ENCODE measurements at places on chromosomes 13 and 19. TPM values are rescaled to one million over a fixed set of nuclear protein-coding genes. Genes with fewer than 3 reads are reported as not detected.

- no peaks in the 10 kb centered on the region for H3K36me3 ChIP-seq
- H3K27me3 ChIP-seq: no peaks in the 10 kb centered on the region
- no peak overlapping the region for H3K27ac ChIP-seq
These were observed 19.2 kb downstream of the TMEM272 start for GRCh38 chr13:51825681-51826254.

The NPHS1 gene
- not detected for total RNA-seq

GRCh38 chr13:110409581-110409992 lies 102.5 kb downstream of the COL4A2 start:
- no peaks in the 10 kb centered on the region for H3K27me3 ChIP-seq
- DNase-seq: no peak
- no peaks in the 10 kb centered on the region for H3K4me1 ChIP-seq

The FBN3 gene
- 5.2 TPM for total RNA-seq

The PTGIR gene
- total RNA-seq: 2.2 TPM

- no peaks in the 10 kb centered on the region for H3K27me3 ChIP-seq
- no peaks in the 10 kb centered on the region for H3K36me3 ChIP-seq
- DNase-seq: no peak
- H3K4me3 ChIP-seq: no peak overlapping the region
- H3K27ac ChIP-seq: no peak overlapping the region
- H3K4me1 ChIP-seq: no peaks in the 10 kb centered on the region
These were observed 9.6 kb upstream of the KL start for GRCh38 chr13:33006638-33007037.

DNA sequence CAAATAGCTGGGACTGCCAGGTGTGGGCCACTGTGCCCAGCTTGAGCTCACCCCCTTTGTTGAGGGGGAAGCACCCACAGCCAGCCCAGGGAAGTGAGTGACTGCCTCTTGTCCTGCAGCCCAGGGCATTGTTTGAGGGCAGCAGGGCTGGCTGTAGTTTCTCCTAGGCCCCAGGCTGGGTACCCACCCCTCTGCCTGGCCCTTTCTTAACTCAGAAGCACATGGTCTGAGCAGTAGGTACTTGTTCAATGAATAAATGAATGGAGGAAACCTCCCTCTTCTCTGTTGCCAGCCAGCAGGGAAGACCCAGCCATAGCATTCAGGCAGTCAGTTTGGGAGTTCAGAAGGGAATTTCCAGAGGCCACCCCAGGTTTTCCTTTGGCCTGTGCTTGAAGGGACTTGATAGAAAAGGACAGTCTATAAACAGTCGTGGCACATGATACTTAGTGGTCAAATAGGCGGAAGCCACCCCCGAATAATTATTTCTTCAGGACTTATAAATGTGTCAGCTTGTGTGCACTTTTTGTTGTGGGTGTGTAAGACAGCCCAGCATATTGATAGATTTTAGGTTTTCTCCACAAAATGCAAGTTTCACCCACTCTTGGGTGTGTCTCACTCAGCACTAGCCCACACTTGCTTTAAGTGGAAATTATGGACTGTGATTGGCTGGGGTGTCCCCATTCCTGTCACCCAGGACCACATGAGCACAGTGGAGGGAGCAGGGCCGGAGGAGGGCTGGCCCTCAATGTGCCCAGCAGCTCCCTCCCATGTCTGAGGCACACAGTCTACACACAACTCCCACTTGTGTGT lies 33.1 kb downstream of the GATAD2A start:
- no peak overlapping the region for H3K27ac ChIP-seq
- DNase-seq: no peak
- H3K4me3 ChIP-seq: no peak overlapping the region
- no peaks in the 10 kb centered on the region for H3K4me1 ChIP-seq

The TNNI3 gene
- total RNA-seq: 12.4 TPM

The ZNF563 gene
- total RNA-seq: 23.6 TPM

The APOC1 gene
- total RNA-seq: 80.1 TPM

The PGLYRP2 gene
- 9.2 TPM for total RNA-seq

GRCh38 chr13:99132295-99132835 lies 68.3 kb upstream of the UBAC2 start:
- no peaks in the 10 kb centered on the region for H3K27me3 ChIP-seq
- H3K4me3 ChIP-seq: no peak overlapping the region
- no peaks in the 10 kb centered on the region for H3K4me1 ChIP-seq
- no peak overlapping the region for H3K27ac ChIP-seq
- no peak for DNase-seq
- H3K36me3 ChIP-seq: no peaks in the 10 kb centered on the region

DNA sequence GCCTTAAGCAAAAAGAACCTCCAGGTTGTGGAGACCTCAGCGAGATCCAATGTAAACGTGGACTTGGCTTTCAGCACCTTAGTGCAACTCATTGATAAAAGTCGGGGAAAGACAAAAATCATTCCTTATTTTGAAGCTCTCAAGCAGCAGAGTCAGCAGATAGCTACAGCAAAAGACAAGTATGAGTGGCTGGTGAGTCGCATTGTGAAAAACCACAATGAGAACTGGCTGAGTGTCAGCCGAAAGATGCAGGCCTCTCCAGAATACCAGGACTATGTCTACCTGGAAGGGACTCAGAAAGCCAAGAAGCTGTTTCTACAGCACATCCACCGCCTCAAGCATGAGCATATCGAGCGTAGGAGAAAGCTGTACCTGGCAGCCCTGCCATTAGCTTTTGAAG lies 58.5 kb downstream of the ARHGAP35 start:
- H3K4me3 ChIP-seq: no peak overlapping the region
- no peak overlapping the region for H3K27ac ChIP-seq
- no peaks in the 10 kb centered on the region for H3K27me3 ChIP-seq
- H3K36me3 ChIP-seq: no peaks in the 10 kb centered on the region

GRCh38 chr19:778910-779653 lies 18.2 kb upstream of the PTBP1 start:
- DNase-seq: peak; percentile 63
- no peak overlapping the region for H3K4me3 ChIP-seq
- peak overlapping the region; percentile 33 for H3K27ac ChIP-seq
- H3K27me3 ChIP-seq: no peaks in the 10 kb centered on the region
- no peaks in the 10 kb centered on the region for H3K36me3 ChIP-seq

The CEACAM8 gene
- total RNA-seq: not detected

DNA sequence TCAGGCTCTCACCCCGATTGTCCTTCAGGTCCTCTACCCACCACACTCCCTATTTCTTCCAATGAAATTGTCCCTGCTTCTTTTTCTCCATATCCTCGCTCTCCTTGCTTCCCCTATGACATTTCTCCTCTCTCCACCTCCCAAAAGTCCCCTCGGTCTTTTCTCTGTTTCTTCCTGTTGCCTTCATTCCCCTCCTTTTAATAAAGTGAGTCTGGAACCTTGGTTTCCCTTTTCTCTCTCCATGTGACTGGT lies 676 bp upstream of the ZNF574 start:
- H3K4me1 ChIP-seq: peaks cover 5% of the 10 kb centered on the region
- DNase-seq: no peak
- peak overlapping the region; percentile 94 for H3K4me3 ChIP-seq
- H3K27ac ChIP-seq: peak overlapping the region; percentile 91

The CRTC1 gene
- total RNA-seq: 24.4 TPM

GRCh38 chr13:42628666-42629065 lies 54.7 kb downstream of the TNFSF11 start:
- H3K4me1 ChIP-seq: no peaks in the 10 kb centered on the region
- no peak overlapping the region for H3K4me3 ChIP-seq
- no peak overlapping the region for H3K27ac ChIP-seq
- DNase-seq: no peak

GRCh38 chr13:114325729-114326128 lies 11.4 kb downstream of the CHAMP1 start:
- no peaks in the 10 kb centered on the region for H3K4me1 ChIP-seq
- peaks cover 8% of the 10 kb centered on the region for H3K36me3 ChIP-seq
- no peak overlapping the region for H3K4me3 ChIP-seq
- no peak for DNase-seq
- no peak overlapping the region for H3K27ac ChIP-seq

GRCh38 chr19:19602136-19602712 lies 16.3 kb downstream of the PBX4 start:
- no peak overlapping the region for H3K27ac ChIP-seq
- no peaks in the 10 kb centered on the region for H3K27me3 ChIP-seq
- H3K36me3 ChIP-seq: no peaks in the 10 kb centered on the region

- no peaks in the 10 kb centered on the region for H3K36me3 ChIP-seq
- no peaks in the 10 kb centered on the region for H3K4me1 ChIP-seq
- no peaks in the 10 kb centered on the region for H3K27me3 ChIP-seq
- no peak for DNase-seq
- no peak overlapping the region for H3K4me3 ChIP-seq
- no peak overlapping the region for H3K27ac ChIP-seq
These were observed 62.0 kb downstream of the TEX29 start for GRCh38 chr13:111382411-111382810.

DNA sequence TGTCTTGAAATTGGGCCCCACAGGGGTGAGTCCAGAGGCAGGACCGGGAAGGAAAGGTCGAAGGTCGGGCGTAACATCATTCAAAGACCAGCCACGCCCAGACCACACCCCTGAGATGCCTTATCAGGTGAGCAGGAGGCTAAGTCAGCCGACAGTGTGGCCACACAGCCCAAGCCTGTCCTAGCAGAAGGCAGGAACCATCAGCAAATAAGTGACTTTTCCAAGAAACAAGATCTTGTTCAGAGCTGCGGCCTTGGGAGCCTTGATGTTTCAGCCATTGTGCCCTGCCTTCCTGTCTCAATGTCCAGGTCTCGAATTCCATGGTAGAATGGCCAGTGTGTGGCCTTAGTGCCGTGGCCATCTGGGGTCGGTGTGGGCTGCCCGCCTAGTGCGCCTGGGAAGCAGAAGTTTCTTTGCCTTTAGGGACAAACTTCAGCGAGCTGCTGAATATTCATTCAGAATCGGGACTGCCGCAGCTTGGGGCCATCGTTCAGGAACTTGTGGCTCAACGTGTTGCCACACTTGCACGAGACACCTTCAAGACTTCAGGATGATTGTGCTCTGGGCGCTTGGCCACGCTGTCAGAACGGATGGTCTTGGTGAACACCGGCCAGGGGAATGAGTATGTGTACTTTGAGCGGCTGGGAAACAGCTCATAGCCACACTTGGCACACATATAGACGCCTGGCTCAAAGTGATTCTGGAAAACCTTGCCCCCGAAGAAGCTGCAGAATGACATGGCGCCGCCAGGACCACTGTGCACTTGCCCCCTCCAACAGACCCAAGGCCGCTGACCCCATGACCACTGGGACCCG lies 6.1 kb upstream of the IFNL4 start:
- no peak overlapping the region for H3K27ac ChIP-seq
- H3K4me1 ChIP-seq: no peaks in the 10 kb centered on the region
- DNase-seq: no peak
- H3K4me3 ChIP-seq: no peak overlapping the region

The C13orf46 gene
- 9.9 TPM for total RNA-seq

DNA sequence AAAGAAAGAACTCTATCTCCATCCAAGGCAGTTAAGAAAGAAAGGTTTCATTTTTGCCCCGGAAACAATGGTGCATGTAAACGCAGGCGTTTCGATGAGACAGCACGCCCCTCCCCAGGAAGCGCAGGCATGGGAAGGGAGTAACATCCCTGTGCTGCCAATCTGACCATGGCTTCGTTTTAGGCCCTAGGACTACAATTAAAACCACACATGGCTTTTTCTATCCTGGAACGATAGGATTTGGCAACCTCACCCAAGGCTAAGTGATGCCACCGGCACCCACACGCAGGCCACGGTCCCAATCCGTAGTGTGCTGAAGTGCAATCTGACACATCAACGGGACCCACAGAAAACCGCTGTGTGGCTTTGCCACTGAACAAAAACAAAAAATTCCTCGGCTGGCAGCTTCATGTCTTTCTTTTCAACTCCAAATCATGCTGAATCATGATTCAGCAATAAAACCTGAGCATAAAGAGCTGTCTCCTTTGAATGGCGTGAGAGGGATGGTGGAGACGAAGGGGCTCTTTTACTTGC lies 24.2 kb downstream of the RANBP3 start:
- peak overlapping the region; percentile 6 for H3K27ac ChIP-seq
- peaks cover 24% of the 10 kb centered on the region for H3K4me1 ChIP-seq
- no peaks in the 10 kb centered on the region for H3K27me3 ChIP-seq
- H3K36me3 ChIP-seq: no peaks in the 10 kb centered on the region
- DNase-seq: no peak
- no peak overlapping the region for H3K4me3 ChIP-seq

The DPF1 gene
- not detected for total RNA-seq

GRCh38 chr19:13691569-13692435 lies 72.5 kb upstream of the MRI1 start:
- H3K27me3 ChIP-seq: no peaks in the 10 kb centered on the region
- no peak overlapping the region for H3K27ac ChIP-seq
- H3K36me3 ChIP-seq: no peaks in the 10 kb centered on the region
- no peak overlapping the region for H3K4me3 ChIP-seq
- DNase-seq: no peak

The CRX gene
- 0.34 TPM for total RNA-seq

GRCh38 chr13:93227878-93228642 lies 1.5 kb downstream of the GPC6 start:
- no peaks in the 10 kb centered on the region for H3K36me3 ChIP-seq
- H3K27ac ChIP-seq: peak overlapping the region; percentile 73
- H3K27me3 ChIP-seq: no peaks in the 10 kb centered on the region
- H3K4me3 ChIP-seq: peak overlapping the region; percentile 40

DNA sequence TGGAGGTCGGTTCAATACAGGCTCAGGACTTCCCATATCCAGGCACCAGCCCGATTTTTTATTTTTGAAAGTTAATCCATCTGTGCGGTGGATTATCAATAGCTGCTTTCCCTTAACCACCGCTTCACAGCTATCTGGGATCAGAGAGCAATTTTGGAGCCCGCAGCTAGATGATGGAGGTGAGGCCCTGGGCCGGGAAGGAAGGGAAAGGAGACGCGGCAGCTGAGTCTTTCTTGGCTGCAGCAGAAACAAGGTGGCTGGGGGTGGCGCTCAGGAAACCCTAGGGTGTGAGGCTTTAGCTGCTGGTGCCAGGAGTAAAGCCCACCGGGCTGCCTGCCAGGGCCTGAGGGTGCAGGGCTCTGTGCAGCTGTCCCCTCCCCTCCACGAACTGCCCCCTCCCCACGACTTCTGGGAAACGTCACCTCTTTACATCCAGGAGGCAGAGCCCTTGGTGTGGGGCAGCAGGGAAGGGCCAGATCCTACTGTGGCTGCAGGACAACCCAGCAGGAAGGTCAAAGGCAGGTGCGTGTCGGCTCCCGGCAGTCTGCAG lies 307.0 kb downstream of the ZNF536 start:
- H3K4me3 ChIP-seq: no peak overlapping the region
- H3K27ac ChIP-seq: no peak overlapping the region
- no peak for DNase-seq
- no peaks in the 10 kb centered on the region for H3K27me3 ChIP-seq
- no peaks in the 10 kb centered on the region for H3K36me3 ChIP-seq
- no peaks in the 10 kb centered on the region for H3K4me1 ChIP-seq

- no peak overlapping the region for H3K4me3 ChIP-seq
- no peaks in the 10 kb centered on the region for H3K27me3 ChIP-seq
- no peaks in the 10 kb centered on the region for H3K36me3 ChIP-seq
- DNase-seq: no peak
- no peak overlapping the region for H3K27ac ChIP-seq
- no peaks in the 10 kb centered on the region for H3K4me1 ChIP-seq
These were observed 13.0 kb upstream of the ALOX5AP start for GRCh38 chr13:30722361-30722760.

The IFNL1 gene
- total RNA-seq: not detected

The CACNA1A gene
- total RNA-seq: 0.46 TPM
